ENCODE measurements at places on chromosomes 1 and 21.

GRCh38 chr1:116193768-116194167 lies 82.6 kb downstream of the MAB21L3 start:
- no peak for DNase-seq

DNA sequence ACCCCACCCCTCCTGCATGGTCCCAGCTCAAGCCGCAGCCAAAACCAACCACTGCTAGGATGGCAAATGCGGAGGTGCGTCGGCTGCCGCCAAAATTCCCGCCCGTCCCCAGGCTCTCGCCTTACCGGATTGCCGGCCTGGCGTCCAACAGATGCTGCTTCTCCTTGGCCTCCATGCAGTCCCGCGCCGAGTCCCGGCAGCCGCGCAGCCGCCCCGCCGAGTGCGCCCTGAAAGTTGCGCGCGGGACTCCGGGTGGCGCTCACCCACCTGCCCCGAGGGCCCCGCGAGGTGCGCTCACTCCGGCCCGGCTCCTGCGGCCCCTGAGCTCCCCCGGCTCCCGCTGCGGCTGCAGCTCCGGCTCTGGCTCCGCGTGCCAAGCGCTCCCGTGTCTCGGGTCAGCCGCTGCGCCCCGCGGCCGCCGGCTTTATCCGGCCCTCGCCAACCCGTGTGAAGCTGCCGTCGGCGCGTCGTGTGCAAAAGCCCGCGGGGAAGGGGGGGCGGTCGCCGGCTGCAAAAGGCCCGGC lies at the start of gene SLC30A2:
Gene SLC30A2, minus strand, starts transcription at position 397 of the 524 bp plus-strand sequence. Its CDS starts 222 bp downstream, at position 175.
- no peak for DNase-seq

DNA sequence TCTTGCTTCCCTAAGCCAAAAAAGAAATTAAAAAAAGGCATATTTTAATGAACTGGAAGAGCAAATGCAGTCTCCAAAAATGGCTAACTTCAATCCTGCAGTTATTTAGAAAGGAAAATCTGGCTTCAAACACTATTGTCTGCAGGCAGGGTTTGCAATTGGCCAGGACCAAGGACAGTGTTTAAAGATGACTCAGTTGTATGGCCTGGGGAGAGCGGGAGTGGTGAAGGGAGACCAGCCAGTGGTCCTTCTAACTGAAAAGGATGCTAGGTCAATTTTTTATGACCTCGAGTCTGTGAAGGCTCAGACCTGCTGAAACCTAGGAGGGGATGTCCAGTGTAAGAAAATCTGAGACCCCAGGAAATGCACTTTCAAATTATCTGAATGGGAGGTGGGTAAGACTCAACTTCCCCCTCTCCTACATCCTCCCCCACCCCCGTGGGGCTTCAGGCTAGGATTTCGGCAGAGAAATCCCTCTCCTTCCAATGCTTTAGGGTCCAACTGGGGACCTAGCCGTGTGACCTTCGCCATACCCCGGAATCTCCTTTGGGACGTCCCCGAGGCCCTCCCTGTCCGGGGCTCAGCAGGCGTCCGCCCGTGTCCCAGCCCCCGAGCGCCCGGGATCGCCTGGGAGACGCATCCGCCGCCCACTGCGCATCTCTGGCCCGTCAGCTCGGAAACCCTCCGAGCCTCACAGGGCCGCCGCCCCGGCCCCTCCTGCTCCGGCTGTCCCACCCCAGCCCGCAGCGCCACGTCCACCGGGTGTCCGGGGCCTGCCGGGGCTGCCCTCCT lies 602 bp upstream of the RIMKLA start:
- no peak for DNase-seq

GRCh38 chr1:19809044-19809750 lies 5.9 kb downstream of the RNF186 start:
- DNase-seq, result no peak

DNA sequence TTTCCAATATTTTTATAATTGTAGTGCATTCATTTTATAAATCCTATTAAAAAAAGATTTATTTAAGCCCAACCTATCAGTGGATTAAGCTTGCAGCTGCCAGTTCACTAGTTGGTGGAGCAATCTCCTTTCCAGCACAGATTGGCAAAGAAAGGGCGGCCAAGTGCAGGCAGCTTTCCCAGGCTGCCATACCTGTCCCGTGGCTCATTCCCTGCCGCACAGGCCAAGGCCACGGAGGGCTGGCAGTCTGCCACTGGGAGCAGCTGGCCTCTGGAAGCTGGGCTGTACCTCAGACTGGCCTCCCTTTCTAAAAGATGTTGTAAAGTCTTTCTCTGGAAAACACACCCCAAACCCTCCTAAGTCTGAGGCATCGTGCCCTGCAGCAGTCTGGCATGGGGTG lies 74.2 kb downstream of the SIM2 start:
- no peak for DNase-seq
